Left lung (tissue), 14 donors: ENCODE measurements at places on chromosomes 1 and 21.

DNA sequence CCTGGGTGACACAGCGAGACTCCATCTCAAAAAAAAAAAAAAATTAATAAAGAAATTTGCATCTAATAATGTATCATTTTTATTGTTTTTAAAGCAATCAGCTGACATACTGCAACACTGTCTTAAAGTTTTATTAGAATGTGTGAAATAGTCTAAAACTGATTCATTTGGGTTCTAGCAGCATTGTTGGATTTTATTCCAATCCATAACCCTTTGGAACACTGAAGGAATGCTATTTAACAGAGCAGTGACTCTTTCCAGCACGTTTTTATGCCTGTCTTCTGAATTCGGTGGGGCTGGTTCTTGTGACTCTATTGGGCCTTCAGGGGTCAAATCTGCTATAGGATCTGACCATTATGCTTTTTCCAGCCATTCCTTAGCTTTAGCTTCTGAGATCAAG lies 18.2 kb upstream of the FMO4 start:
- H3K4me3 ChIP-seq: no peak overlapping the region
- no peaks in the 10 kb centered on the region for H3K27me3 ChIP-seq
- DNase-seq: no peak
- H3K27ac ChIP-seq: no peak overlapping the region

DNA sequence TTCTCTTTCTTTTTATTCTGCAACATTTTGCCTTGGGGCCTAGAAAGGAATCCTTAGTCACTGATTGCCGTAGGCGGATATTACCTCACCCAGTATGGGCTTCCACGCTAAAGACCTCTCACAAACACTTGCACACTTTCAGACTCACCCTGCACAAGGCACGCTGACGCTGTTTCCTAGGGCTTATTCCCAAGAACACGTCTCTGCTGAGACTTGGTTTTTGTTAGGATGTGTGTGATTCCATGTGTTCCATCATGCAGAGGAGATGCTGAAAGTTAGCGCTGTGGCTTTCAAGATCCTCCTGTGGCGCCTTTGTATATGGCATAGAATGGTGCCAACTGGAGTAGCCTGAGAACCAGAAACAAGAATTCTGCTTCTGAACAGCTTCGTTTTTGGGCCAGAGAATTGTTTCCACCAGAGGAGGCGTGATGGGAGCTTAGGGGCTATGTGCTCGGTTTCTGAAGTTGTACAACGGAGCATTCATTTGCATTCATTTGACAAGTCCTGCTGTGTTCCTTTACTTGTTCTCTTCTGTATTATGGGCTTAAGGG lies 297.0 kb downstream of the DISC1 start:
- H3K27ac ChIP-seq: no peak overlapping the region
- H3K4me3 ChIP-seq: no peak overlapping the region
- no peak for DNase-seq
- H3K27me3 ChIP-seq: no peaks in the 10 kb centered on the region
- H3K4me1 ChIP-seq: peaks cover 12% of the 10 kb centered on the region

DNA sequence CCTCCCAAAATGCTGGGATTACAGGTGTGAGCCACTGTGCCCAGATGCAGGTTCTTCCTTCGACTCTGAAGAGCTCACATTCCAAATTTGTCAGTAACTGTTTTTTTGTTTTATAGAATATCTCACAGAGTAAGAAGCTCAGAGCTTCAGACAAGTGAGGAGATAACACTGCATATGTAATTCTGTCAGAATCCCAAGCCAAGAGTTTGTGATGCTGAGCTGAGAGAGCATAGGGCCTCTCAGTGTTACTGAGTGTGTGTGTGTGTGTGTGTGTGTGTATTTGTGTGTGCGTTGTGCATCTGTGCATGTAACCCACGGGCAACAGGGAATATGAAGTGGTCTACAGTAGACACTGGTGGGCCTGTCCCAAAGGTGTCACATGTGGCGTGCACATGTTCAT lies 15.2 kb upstream of the TNR start:
- no peak for DNase-seq
- no peak overlapping the region for H3K27ac ChIP-seq
- H3K27me3 ChIP-seq: no peaks in the 10 kb centered on the region
- H3K36me3 ChIP-seq: no peaks in the 10 kb centered on the region
- H3K4me1 ChIP-seq: no peaks in the 10 kb centered on the region

DNA sequence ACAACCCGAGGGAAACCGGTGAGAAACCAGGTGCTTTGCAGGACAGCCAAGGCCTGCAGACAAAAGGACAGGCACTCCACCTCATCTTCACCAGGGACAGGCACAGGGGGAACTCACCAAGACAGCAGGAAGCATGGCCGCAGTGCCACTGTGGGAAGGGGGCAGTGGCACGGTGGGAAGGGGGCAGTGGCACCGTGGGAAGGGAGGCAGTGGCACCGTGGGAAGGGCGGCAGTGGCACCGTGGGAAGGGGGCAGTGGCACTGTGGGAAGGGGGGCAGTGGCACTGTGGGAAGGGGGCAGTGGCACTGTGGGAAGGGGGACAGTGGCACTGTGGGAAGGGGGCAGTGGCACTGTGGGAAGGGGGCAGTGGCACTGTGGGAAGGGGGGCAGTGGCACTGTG lies 28.4 kb upstream of the LRRC47 start:
- H3K36me3 ChIP-seq: no peaks in the 10 kb centered on the region
- H3K4me3 ChIP-seq: no peak overlapping the region
- H3K27me3 ChIP-seq: no peaks in the 10 kb centered on the region
- H3K27ac ChIP-seq: no peak overlapping the region
- no peaks in the 10 kb centered on the region for H3K4me1 ChIP-seq

DNA sequence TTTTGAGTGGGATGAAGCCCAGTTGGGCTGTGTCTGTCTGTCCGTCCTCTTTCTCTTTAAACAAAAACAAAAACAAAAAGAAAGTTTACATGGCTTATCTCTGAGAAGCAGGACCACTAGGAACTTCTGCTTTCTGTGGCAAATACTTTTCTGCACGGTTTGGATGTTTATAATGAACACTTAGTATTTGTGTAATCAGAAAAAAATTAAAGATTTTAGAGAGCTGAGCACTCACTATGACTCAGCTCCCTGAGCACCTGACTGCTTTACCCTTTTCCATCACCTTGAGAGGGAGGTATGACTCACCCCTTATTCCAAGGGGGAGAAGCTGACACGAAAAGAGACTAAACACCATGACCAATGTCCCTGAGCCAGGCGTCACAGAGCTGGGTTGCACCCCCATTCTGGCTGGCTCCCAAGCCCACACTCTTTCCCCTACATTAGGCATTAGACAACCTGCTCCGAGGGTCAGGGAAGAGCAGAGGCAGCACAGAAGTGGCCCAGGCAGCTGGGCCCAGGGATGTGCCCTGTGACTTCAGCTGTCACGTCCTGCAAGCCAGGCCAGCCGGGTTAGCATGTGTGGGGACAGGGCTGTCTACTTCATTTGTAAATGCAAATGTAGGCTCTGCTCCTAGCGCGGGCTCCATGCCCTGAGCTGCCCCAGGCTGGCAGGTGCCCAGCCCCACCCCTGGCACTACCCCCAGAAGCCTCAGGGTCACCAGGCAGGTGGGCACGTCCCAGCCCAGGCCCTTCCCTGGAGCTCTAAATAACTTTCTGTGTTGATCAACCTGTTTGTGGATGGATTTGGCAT lies 30.4 kb downstream of the RAP1GAP start:
- H3K27ac ChIP-seq: peak overlapping the region; percentile 83
- H3K4me1 ChIP-seq: peaks cover 8% of the 10 kb centered on the region
- peak; percentile 61 for DNase-seq
- no peaks in the 10 kb centered on the region for H3K27me3 ChIP-seq
- no peak overlapping the region for H3K4me3 ChIP-seq
- no peaks in the 10 kb centered on the region for H3K36me3 ChIP-seq

GRCh38 chr1:235074523-235075047 lies 54.1 kb downstream of the TOMM20 start:
- DNase-seq: no peak
- H3K36me3 ChIP-seq: no peaks in the 10 kb centered on the region
